CD4-positive, alpha-beta T cell treated with Interleukin-4 for 4 hours (primary cell): ENCODE measurements at places on chromosomes 11 and 22.

GRCh38 chr11:111603611-111604130 is 1.4 kb downstream of the SIK2 start:
- no peak for DNase-seq

- no peak for DNase-seq
These were observed 9.7 kb downstream of the USP2 start for GRCh38 chr11:119371778-119372182.

DNA sequence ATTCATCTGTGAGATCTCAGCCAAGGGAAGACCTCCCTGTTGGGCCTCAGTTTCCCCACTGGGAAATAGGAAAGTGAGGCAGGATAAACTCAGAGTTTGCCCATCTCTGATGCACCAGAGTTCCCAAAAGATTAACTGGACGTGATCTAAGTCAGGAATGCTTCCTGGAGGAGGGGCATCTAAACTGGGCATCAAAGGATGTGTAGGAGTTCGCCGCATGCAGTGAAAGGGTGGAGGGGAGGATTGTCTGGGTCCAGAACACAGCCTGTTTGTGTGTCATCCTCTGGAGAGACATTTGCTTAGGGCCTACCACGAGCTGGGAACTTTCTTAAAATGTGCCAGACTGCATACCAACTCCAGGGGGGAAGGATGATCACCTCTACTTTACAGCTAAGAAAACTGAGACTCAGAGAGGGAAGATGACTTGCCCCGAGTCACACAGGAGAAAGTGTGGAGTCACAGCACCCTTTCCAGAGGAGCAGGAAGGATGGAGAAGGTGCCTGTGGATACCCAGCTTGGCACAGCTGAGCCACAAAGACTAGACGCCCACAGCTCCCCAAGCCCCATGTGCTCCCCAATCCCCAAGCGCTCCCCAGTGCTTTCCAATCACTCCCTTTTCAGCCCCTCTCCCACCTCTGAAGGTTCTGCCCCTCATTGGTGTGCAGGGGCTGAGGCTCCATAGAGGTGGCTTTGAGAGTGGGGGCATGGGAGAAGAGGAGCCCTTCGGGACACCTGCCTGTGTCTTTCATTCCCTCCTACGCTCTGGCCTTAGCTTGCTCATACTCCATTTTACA is 50.1 kb downstream of the MN1 start:
- no peak for DNase-seq

- DNase-seq: no peak
These were observed 220.9 kb downstream of the PGR start for GRCh38 chr11:100908746-100909145.

DNA sequence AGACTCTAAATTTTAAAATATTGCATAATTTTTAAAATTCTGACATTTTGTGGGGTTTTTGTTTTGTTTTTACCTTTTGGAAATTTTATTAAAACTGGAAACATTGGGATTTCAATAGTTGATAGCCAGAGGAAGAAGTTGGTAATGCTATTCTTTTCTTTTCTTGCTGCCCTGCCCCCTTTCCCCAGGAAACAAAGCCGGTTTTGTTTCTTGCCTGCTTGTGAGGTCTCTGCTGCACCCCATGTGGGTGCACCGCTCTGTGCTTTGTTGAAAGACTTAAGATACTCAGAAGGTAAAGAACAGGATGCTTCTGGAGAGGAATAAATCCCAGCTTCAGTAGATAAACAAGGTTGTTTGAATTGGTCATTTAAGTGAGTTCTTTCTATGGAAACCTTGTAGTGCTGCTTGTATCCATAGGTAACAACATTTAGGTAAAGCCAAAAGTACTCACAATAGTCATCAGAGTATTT is 87.5 kb downstream of the YAP1 start:
- DNase-seq: no peak

GRCh38 chr22:39248254-39248653 is 3.5 kb upstream of the PDGFB start:
- no peak for DNase-seq
